ENCODE measurements at places on chromosomes 13 and 19.
A peak's percentile ranks its signal among the peaks of the same experiment; 100 is the strongest.

GRCh38 chr13:110554946-110555345, 6.6 kb downstream of the RAB20 start:
- DNase-seq, result no peak

- DNase-seq, result no peak
Observed at GRCh38 chr19:51365965-51366388, at the start of gene ETFB. Gene ETFB, minus strand, starts transcription at chr19:51366388. Its CDS starts 62 bp downstream, at chr19:51366326.

GRCh38 chr19:1495799-1496713, 5.1 kb downstream of the REEP6 start:
- no peak for DNase-seq

DNA sequence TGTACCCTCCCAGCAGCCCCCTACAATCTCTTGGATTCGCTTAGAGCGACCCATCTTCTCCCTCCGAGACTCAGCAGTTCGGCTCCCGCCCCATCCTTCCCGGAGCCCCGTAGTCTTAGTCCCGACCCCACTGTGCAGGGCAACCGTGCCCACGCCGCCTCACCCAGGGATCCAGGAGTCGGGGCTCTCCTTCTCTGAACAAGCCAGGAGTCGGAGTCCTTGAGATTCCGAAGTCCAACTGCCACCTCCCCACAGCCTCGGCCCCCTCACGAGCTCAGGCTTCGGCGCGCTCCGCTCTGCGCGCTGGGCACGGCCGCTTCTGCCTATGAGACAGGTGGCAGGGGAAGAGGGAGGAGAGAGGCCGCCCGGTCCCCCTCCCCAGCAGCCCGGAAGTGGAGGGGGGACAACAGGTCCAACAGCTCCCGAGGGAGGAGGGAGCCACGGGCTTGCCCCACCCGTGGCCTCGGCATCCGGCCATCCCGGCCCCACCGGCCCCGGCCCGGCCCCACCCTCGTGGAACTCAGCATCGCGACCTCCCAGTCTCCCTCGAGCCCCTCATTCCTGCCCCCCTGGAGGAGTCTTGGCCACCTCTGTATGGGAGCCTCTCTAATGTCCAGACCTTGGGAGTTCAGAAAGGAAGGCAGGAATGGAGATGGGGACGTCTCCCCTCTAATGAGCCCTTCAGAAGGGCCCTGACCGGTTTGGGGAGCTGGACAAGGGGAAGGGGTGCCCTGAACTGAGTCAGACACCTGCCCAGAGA, at the start of gene PHLDB3:
Gene PHLDB3, minus strand, starts transcription at position 321 of the 760 bp plus-strand sequence. CDS start 628 bp downstream, outside the sequence.
- peak; percentile 41 for DNase-seq

GRCh38 chr13:60286707-60287106, 110.3 kb upstream of the TDRD3 start:
- no peak for DNase-seq

DNA sequence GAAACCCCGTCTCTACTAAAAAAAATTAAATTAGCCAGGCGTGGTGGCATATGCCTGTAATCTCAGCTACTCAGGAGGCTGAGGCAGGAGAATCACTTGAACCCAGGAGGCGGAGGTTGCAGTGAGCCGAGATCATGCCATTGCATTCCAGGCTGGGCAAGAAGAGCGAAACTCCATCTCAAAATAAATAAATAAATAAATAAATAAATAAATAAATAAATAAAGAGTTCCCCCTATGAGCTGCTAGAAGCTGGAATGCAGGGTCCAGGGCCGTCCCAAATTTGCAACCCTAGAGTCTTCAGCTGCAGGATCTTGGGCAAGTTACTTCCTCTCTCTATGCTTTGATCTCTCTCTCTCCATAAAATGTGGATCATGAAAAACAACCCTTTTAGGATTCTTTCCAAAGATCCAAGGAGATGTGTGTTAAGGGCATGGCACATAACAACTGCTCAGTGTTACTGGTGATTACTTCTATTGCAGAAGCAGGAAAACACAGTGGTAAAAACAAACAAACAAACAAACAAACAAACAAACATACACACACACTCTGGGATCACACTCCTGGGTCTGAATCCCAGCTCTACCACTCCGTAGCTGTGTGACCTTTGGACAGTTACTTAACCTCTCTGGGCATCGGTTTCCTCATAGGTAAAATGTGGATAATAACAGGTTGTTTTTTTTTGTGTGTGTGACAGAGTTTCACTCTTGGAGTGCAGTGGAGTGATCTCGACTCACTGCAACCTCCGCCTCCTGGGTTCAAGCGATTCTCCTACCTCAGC, 78.8 kb downstream of the CACNA1A start:
- DNase-seq, result no peak

GRCh38 chr13:30418717-30419459, 3.4 kb upstream of the UBE2L5 start:
- no peak for DNase-seq

DNA sequence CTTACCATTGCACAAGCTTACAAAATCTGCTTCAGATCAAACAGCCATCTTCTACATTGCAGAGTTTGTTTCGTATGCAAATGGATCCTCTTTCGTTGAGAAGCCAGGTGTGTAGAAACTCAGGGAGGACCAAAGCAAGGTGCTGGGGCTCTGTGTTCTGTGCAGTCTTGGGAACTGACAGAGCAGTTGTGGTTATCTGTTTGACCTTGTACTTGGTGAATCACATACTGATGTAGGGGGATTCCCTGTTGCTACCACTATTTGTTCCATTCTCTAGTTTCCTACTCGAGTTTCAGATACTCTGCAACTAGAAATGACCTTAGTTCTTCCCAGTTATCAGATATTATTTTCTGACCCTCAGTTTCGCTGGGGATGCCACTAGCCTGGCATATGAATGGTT, 95.2 kb upstream of the CLDN10 start:
- DNase-seq, result no peak

DNA sequence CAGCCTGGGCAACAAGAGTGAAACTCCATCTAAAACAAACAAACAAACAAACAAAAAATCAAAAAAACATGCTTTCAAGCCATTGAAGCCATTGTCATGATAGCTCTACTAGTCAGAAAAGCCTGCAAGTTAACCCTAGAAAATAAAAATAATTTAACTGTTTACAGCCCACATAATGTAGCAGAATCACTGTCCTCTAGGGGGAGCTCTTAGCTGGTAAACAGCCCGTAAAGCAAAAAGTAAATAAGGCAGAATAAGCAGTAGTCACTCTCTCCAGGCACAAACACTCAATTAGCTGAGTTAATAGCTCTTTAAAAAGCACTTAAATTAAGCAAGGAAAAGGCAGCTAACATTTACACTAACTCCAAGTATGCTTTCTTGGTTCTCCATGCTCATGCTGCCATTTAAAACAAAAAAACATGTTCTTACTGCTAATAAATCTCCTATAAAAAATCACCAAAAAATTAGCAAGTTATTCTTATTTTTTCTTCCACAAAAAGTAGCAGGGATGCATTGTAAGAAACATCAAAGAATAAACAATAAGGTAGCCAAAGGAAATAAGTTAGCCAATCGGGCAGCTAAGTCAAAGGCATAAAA, 11.3 kb downstream of the LILRB4 start:
- no peak for DNase-seq

DNA sequence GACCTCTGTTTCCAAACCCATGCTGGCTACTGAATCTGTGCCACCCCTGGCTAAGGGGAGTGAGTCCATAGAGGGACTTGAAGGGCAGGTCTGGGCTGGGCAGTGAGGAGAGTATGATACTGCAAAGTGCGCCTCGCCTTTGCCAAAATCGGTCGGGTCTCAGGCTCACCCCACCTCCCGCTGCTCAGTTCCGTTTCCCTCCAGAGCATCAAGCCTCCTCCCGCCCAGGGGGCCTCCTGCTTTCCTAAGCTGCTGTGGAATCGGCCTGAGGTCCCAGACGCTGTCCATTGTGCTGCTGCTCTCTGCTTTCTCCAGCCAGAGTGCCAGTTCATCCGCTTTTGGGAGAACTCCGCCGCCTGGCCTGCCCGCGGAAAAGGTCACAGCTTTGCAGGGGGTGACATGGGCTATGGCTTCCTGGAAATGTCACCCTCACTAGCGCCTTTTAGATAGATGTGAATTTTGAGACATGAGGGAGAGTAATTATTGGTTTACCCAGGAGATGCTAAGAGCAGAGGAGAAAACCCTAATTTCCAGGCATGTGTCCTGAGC, 1418.4 kb downstream of the UQCRFS1 start:
- DNase-seq, result no peak

DNA sequence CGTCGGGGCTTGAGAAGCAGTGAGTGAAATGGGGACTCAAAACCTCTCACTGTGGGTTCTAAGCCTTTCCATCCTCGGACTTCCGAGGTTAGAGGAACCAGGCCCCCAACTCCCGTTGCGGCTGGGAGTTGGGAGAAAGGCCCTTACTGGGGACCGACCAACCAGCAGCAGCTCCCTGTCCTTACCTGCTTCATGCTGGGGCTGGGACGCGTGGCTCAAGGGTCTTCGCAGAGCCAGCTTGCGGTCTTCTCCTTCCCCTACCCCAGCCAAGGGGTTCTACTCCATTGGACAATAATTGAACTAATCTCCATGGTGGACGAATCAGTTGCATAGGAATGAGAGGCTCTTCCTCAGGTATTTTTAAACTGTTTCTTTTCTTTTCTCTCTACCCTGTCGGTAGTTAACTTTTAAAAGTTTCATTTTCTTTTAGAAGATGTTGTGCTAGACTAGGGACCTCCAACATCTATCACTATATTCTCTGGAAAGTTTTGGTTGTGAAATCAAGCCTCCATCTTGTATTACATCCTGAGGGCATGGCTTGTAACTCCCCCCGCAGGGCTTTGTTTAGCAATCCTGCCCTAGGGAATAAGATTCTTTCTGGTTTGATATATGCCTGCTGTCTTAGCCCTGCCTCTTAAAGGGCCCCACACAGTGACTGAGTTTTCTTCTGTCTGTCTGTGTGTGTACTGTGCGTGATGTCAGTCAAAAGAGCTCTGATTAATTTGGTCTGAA, 1027.1 kb upstream of the PCDH9 start:
- DNase-seq, result no peak

GRCh38 chr13:26855921-26856320, 95.3 kb upstream of the GPR12 start:
- DNase-seq, result no peak

DNA sequence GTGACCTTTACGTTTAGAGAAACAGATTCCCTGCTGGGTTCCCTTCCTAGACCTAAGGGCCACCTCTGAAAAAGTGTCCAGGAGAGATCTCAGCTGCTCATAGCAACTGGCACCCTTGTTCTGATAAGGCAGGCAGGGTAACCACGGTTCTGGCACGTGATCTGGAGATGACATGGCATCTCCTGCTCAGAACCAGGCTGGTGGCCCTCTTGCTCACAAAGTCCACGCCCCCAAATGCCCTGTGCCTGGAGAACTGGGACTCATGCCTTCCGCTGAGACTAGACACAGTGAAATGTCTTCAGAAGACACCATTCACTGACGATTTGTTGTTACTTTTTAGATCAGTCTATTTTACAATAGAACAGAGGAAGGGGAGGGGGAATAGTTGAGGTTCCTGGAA, 174.1 kb downstream of the ZNF536 start:
- DNase-seq, result no peak

DNA sequence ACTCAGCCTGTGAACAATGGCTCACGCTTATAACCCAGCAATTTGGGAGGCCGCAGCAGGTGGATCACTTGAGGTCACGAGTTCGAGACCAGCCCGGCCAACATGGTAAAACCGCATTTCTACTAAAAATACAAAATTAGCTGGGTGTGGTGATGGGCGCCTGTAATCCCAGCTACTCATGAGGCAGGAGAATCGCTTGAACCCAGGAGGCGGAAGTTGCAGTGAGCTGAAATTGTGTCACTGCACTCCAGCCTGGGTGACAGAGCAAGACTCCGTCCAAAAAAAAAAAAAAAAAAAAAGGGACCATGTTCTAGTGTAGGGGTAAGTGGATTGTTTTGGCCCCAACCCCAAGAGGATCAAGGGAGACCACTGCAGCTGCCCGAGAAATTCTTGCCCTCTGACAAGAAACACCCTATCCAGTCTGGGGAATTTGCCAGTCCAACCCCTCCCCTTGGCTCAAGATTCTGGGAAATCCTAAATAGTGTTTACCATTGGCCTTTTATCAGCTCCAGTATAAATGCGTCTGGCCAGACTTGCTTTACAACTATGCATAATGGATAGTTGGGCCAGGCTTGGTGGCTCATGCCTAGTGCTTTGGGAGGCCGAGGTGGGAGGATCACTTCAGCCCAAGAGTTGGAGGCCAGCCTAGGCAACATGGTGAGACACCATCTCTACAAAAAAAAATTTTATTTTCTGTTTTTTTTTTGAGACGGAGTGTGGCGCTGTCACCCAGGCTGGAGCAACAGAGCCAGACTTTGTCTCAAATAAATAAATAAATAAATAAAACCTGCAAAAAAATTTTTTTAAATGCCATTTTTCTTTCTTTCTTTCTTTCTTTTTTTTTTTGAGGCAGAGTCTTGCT, 5.1 kb upstream of the DHDH start:
- no peak for DNase-seq

DNA sequence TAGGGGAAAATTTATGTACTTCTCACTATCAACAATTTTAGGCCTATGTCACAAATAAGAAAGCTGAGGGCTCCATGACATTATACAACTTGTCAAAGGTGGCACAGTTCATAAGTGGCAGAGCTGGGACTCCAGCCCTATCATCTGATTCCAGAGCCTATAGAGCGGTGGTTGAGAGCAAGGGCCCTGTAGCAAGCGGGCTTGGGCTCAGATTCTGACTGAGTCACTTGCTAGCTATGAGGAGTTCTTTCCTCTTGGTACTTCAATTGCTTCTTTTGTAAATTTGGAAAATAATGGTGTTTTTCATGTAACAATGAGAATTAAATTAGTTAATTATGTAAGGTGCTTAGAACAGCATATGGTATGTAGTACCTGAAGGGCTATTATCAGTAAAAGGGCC, 28.7 kb upstream of the FAM216B start:
- DNase-seq, result no peak

DNA sequence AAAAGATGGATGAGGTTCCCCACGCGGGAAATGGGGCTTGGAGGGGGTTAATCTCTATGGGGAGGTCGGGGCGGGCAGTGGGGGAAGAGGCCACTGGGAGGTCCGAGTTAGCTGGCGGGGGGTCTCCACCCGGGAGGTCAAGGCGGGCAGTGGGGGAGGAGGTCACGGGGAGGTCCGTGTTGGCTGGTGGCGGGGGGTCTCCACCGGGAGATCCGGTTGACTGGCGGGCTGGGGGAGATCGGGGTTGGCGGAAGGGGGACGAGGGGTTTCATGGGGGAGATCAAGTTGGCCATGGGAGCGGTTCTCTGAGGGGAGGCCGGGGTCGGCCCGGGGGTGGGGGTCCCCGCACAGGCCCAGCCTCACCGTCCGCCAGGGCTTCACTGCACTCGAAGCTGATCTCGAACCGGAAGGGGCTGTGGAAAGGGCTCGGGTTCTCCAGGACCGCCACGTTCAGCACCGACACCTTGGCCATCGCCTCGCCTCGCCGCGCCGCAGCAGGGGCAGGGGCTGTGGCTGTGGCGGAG, 342 bp downstream of the ASF1B start:
- no peak for DNase-seq

GRCh38 chr19:44718441-44719261, 19.7 kb downstream of the CEACAM16 start:
- no peak for DNase-seq

DNA sequence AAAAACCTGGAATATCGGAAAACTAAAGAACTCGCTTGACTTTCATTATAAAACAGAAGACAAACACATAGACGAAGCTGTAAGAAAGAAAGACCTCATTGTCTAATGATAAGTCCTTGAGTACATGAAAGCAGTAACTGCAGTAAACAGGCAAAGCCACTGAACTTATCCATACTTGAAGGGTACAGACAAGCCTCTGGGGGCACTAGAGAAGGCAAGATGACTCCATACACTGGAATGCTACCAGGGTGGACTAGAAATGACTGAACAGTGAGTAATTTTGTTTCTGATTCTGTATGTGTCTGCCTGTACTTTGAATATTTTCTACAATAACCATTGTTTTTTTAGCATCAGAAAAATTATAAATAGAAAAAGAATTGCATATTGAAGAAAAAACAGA, 507.9 kb downstream of the UQCRFS1 start:
- DNase-seq, result no peak

GRCh38 chr13:44273991-44274770, 99.4 kb upstream of the SERP2 start:
- no peak for DNase-seq
